ENCODE measurements at places on chromosomes 12 and 14.

- DNase-seq, result no peak
Measured at GRCh38 chr12:101841069-101841468, 10.3 kb upstream of the GNPTAB start.

- DNase-seq, result no peak
Measured at GRCh38 chr12:64139021-64139420, 83.1 kb downstream of the KICS2 start.

- DNase-seq, result no peak
Measured at GRCh38 chr12:109738878-109739665, 25.4 kb downstream of the FAM222A start.

DNA sequence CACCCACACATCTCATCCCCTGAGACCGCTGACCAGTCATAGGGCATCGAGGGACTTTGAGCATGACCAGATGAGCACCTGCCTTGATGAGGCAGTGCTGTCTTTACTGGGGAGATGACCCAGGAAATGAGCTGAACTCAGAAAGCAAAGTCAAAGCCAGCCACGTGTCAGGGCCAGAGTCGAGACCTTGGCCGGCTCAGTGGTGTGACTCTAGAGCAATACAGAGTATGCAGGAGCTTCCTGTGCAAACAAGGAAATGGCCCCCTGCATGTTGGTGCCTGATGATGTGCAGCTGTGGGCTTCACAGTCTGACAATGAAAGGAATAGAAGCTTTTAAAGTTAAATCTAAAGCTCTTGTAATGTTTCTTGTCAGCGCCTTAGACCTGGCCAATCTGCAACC lies 332.9 kb downstream of the PCNX1 start:
- DNase-seq, result no peak

DNA sequence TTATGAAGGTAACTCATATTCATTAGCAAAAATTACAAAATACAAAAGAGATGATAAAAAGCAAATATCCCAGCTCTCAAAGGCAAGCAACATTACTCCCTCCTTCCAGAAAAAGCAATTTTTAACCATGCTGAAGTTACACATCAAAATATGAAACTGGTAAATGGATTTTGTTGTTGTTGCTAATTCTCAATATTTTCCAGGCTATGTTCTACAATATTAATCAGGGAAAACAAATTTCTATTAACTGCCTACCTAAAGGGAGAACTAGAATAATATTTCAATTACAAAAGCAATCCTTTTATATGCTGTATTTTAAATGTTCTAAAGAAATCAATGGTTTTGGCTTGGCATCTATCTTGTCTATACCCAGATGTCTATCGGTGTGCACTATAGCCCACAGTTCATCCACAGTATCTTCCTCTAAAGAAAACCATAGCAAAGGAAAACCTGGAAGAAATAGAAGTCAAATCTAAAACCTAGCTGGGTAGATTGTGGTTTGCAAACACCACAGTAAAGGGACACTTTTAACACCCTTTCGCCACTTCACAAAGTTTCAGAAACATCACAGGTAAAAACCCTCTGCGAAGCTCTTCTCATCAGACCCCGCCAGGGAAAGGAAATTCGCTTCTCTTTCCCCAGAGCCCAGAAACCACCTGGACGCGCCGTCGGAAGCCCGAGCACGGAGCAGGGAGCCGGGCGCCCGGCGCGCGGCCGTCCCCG lies 32.0 kb downstream of the TC2N start:
- DNase-seq, result no peak

DNA sequence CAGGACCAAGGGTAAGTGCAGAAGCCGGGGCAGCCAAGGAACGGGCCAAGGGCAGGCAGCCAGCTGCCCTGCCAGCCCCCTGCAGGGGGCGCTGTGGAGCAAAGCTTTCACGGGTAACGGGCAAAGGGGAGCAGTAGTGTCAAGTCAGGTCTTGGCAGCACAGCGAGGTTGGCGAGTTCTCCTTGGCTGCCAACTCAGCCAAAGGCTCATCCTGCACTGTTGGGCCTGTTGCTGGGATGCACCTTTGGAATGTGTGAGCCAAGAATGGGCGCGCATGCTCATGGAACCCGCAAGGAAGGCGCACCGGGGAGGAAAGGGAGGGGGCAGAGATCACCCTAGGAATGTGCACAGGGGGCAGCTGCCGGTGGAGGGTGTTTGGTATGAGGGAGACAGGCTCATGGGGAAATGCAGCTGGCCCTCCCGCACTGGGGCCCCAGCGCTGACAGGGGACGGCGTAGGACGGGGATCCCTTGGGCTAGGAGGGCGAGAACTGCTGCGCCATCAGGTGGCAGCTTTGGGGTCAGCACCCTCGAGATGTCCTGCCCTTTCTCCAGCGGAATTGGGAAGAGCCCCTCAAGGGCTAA lies 138.0 kb downstream of the ASCL4 start:
- DNase-seq, result no peak
